Esophagus squamous epithelium (tissue), 5 donors: ENCODE measurements at places on chromosomes 16 and 17.

- DNase-seq = no peak
These were observed 742.8 kb upstream of the SOX9 start for GRCh38 chr17:71378036-71378435.

DNA sequence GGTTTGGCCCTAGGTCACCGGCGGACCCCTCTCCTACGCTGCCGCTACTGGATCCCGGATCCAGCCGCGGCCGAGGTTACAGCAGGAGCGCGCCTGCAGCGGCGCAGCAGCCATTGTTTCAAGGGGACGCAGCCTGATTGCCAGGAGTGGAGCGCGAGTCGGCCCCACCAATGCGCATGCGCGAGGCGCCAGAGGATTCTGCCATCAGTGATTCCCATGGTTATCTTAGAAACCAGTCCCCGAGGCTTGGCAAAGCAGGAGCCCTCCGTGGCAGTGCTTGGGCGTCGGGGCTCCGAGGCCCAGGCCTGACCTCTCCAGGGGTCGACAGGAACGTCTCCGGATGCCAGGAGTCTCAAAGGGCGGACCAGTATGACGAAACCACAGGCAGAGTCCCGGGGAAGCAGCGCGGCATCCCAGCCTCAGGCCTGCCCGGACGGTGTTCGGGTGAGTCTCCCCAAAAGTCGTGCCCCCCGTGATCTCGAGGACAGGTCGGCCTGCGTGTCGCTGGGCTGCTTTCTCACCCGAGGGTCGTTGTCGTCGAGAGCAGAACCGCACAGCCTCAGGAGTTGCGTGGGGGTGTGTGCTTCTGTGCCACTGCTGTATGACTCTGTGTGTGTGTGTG lies 608.5 kb downstream of the KCNJ18 start:
- DNase-seq = no peak

GRCh38 chr17:28996554-28997096 lies 9.2 kb downstream of the SEZ6 start:
- DNase-seq = no peak

DNA sequence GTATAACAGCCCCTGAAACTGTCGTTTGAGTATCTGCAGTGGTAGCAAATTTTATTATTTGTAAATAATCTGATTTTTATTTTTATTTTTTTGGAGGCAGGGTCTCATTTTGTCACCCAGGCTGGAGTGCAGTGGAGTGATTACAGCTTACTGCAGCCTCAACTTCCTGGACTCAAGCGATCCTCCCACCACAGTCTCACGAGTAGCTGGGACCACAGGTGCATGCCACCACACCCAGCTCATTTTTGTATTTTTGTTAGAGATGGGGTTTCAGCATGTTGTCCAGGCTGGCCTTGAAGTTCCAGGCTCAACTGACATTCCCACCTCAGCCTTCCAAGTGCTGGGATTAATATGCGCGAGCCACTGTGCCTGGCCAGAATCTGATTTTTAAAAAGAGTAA lies 2.8 kb downstream of the NDEL1 start:
- no peak for DNase-seq

- DNase-seq = no peak
These were observed 18.4 kb downstream of the CFAP20 start for GRCh38 chr16:58110571-58111301.

DNA sequence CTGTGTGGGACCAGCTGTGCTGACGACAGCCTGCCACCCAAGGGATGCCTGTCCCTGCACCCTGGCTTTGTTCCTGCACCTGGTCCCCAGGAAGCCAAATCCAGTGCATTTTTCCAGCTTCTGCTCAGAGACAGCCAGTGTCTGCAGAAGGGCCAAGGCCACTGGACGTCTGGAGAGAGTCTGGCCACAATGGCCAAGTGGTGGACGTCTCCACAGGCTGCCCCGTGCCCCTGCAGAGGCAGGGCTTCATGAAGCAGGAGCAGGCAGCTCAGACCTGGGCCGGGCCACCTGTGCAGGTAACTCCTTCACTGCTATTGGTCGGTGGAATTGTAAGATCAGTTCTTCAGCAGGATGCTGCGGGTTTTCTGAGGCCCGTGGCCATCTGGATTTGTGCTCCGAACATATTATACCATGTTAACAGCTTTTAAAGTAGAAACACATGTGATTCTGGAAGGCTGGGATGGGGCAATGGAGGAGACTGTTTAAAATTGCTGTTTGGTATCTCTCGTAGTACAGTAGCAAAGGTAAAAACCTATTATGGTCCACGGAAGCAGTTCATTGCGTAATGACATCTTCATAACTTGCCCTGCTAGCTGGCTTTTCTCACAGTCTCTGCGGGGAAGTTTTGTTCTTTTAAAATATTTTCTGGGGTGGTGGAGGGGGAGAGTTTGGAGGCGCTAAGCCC lies 185.3 kb downstream of the CCDC182 start:
- DNase-seq = no peak

DNA sequence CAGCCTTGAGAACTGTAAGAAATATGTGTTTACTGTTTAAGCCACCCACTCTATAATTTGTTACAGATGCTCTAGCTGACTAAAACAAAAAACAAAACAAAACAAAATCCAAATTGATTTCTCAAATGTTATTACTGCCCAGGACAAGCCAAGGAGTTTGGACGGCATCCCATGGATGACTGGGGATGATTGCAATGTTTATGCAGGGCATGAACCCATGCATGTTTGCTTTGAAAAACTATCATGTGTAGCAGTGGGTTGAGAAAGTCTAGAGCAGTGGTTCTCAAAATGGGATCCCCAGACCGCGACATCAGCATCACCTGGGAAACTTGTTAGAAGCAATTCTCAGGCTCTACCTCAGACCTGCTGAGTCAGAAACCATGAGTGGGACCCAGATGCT lies 223.2 kb upstream of the PSMD7 start:
- DNase-seq = no peak

DNA sequence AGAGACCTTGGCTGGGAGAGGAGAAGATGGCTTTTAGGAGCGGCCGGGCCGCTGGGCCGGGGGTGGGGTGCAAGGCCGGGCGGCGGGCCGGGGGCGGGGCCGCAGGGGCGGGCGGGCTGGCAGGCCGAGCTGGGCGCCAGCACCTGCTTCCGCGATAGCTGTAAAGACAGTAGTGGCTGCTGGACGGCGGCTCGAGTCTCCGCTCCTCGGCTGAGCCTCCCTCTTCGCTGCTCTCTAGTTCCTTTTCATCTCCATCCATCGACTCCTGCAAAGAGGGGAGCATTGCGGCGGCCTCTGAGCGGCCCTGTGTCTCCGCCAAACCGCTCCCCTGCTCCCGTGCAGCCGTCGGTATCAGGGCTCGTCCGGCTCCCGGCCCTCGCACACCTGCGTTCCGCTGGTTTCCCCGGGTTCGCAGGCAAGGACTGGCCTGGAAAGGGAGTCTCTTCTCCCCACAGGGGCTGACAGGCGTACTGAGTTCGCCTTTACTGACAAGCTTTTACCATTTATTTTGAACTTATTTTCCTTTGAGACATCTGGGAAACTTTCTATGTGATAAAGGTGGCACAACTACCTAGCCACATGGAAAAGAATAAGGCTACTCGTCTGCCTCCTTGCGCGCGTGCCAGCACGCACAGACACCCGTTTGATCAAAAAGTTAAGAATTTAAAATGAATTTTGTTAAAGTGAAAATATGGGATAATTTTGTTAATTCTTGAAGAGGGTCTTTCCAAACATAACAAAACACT lies at the start of gene C17orf75:
Gene C17orf75, minus strand, starts transcription at position 317 of the 746 bp plus-strand sequence. Its CDS starts 34 bp downstream, at position 283.
- no peak for DNase-seq

DNA sequence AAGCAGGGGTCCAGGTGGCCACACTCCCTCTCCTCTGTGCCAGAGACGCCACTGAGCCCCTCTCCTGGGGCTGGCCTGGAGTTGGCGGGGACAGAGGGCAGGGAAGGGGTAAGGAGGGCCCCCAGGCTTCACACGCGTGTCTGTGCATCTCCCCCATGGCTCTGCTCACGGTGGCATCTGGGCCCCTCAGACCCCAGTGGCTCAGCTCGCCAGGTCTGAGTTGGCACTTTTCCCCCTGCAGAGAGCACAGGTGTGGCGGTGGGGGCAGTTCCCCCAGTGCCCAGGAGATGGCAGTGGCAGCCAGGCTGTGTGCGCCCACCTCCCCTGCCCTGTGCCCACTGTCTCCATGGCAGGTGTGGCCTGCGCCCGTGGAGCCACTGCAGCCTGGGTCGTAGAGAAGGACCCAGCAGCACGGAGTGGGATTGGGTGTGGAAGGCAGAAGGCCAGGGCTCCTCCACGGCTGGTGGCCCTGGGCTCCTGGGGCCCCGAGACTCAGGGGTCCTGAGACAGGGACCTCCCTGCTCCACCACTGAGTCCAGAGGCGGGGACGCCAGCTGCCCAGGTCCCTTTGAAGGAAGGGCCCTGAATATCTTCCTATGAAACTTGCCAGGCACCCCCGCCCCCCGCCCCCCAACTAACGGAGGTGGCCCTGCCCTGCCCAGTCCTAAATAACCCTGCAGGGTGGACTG lies 4.3 kb upstream of the APRT start:
- DNase-seq = no peak

DNA sequence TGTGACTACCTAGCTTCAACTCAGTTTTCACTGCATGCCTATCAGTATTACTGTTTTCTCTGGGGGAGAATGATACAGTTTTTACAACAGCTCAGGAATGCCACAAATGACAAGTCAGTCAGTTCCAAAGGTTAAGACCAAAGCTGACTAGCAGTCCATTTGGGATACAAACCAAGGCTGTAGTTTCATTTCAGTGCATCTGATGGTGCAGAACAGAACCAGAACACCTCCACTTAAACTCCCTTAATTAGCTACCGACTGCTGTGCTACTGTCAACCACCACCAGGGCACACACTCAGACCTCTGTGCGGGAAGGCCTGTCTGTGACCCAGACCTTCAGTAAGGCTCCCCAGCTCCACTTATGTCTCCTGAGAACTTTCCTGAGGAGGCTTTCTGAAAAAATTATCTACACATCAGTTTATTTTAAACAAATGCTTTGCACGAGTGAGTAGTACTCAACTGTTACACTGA lies 20.4 kb downstream of the NFE2L1 start:
- no peak for DNase-seq

DNA sequence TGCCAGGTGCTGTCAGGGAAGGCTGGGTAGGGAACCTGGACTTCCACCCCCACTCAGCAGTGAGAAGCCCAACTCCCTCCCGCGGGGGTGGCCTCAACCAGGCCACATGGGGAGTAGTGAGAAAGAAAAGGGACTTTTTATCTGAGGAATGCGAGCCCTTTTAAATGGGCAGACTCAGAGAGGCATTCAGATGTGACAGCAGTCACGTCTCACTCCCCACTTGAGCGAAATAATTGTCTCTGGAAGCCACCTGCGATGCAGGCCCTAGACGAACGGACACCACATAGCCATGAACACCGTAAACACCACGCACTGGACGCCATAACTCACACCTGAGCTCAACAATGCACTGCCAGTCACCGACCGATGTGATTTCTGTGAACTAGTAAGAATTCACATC lies 11.9 kb upstream of the CD300E start:
- no peak for DNase-seq

- DNase-seq = no peak
These were observed 51.1 kb upstream of the CACNG5 start for GRCh38 chr17:66783656-66784381.

DNA sequence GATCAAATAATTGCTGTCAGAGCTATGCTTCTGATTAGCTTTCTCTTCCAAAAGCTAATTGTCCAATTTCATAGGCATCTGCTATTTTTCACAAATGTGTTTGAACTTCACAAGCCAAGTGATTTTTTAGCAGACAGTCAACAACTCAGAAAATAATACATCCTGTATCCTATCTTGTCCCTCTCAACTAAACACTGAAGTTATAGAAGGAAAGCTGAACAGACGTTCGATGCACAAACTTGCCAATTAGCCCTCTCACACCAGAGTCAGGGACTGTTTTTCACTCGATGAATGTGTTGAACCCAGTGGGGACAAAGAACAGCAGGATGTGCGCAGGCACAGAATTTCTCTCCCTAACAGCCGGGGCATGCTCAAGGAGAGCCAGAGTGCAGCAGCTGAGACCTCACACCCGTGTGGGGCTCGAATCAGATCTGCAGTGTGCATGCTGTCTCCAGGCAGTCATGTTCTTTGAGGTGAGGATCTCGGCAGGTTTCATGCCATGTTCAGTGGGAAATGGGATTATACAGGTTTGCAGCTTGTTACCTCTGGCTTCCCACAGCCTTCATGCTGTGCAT lies 246.7 kb upstream of the SDK2 start:
- DNase-seq = no peak

GRCh38 chr17:59315866-59316265 lies 15.6 kb upstream of the YPEL2 start:
- no peak for DNase-seq

DNA sequence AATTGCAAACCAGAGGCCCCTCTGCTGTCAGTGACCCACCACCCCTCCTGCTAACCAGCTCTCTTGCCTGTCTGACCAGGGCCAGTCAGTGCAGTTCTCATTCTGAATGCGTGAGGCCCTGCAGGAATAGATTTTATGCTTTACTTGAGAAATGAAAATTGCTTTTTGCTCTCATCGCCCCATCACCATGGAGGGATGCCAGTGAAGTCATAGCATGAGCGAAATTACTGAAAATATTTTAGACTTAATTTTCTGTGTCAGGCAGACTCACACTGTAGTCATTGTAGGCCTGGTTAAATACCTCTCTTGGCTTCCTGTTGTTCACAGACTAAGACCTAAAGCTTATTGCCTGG lies 490.5 kb upstream of the CDH5 start:
- no peak for DNase-seq

DNA sequence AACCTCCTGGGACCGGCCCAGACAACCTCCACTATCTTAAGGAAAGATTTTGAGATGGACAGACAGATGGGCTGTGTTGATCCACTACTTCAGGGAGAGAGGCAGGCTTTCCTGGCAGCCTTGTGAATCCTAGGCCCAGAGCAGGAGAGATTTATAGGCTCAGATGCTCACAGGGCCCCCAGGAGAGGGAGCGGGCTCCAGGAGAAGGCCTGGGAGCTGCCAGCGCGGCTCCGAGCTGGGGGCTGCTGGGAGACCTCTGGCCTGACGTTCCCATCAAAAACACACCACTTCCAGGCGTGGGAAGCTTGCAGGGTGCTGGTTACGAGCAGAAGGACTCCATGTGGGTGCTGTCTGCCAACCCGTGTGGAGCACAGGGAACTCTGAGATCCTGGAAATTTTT lies 53.2 kb downstream of the MYH11 start:
- DNase-seq = no peak

- DNase-seq = no peak
These were observed 30.5 kb upstream of the CIBAR2 start for GRCh38 chr16:85142771-85143211.

GRCh38 chr16:565419-566330 lies 1.1 kb upstream of the NHLRC4 start:
- DNase-seq = no peak

- no peak for DNase-seq
These were observed 27.5 kb downstream of the KCNJ16 start for GRCh38 chr17:70102531-70102930.

- no peak for DNase-seq
These were observed 40.8 kb downstream of the KANSL1 start for GRCh38 chr17:46152423-46152822.

DNA sequence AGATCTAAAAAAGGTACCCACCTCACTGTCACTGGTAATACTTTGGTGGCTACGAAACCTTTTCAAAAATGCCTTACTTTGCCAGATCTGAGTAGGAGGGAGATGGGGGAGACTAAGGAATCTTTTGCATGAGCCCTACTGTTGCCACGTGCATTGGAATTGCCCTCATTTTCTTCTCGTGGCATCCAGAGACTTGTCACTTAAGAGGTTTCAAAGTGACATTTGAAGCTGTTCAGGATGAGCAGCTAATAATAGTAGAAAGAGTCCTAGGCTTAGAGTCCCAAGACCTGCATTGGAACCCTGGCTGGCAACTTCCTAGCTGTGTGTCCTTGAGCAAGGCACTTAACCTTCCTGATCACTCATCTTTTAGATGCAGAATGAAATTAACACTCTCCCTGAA lies 43.5 kb downstream of the GPRC5B start:
- DNase-seq = no peak

- DNase-seq = no peak
These were observed 334.1 kb downstream of the TOX3 start for GRCh38 chr16:52212841-52213240.
